ENCODE measurements at places on chromosomes 3 and 15. TPM values are rescaled to one million over a fixed set of nuclear protein-coding genes. Genes with fewer than 3 reads are reported as not detected.

PLA2G4E gene
- 0.72 TPM for total RNA-seq

EHHADH gene
- 7.7 TPM for total RNA-seq

FANCD2 gene
- total RNA-seq = 2.6 TPM

LINGO1 gene
- 14.2 TPM for total RNA-seq

VWA5B2 gene
- total RNA-seq = 1.7 TPM

PLOD2 gene
- 513 TPM for total RNA-seq

PPP1R14D gene
- total RNA-seq = 1.7 TPM

HGD gene
- total RNA-seq = not detected

GOLGA8N gene
- 14.7 TPM for total RNA-seq

GABRR3 gene
- 4.6 TPM for total RNA-seq

GPR87 gene
- 4.1 TPM for total RNA-seq

STRIT1 gene
- not detected for total RNA-seq

WDR76 gene
- 5.8 TPM for total RNA-seq

CD200R1L gene
- total RNA-seq = not detected

GPR62 gene
- not detected for total RNA-seq

Data from umbilical cord (tissue), 2 donors.